NCI-H1930 (cell line): ENCODE measurements at places on chromosomes 6 and 20.

GRCh38 chr6:33822575-33823395 lies 19.0 kb upstream of the MLN start:
- DNase-seq: no peak

GRCh38 chr6:155599561-155599960 lies 143.9 kb upstream of the NOX3 start:
- no peak for DNase-seq

- no peak for DNase-seq
Measured at GRCh38 chr6:26382121-26382520, 787 bp upstream of the BTN2A2 start.

- DNase-seq: no peak
Measured at GRCh38 chr6:16676978-16677377, 84.3 kb downstream of the ATXN1 start.

DNA sequence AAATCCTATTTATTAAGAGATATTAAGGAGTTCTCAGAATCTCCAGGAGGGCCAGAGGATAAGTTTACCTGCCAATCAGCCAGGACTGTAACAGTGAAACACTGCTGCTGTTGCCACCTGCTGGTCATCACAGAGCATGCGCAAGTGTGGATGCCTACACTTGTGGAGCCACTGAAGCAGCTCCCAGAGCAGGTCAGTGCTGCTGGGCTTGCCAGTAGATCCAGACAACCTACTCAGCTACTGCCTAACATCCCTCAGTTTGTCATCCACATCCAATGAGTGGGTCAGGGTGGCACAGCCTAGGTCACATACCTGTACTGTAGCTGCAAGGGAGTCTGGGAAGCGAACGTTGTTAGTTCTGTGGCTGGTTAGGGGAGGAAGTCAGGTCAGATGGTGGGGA lies 18.3 kb upstream of the NHSL1 start:
- DNase-seq: no peak

DNA sequence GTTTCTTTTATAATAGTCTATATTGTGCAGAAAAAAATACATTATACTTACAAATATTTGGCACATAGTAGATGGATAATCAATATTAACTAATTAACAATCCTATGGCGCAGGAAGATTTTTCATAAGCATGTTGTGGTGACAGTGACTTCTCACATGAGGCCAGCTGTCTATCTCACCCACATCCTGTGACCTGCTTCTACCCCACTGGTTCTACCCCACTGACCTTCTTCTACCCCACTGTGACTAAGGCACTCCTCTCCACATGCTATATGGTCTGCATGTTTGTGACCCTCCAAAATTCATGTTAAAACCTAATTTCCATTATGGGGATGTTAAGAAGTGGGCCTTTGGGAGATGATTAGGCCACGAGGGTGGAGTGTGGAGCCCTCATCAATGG lies 394.8 kb upstream of the AGPAT4 start:
- DNase-seq: no peak

GRCh38 chr6:115443825-115444478 lies 616.7 kb downstream of the FRK start:
- DNase-seq: no peak

GRCh38 chr6:156256161-156256560 lies 521.0 kb upstream of the ARID1B start:
- DNase-seq: no peak

DNA sequence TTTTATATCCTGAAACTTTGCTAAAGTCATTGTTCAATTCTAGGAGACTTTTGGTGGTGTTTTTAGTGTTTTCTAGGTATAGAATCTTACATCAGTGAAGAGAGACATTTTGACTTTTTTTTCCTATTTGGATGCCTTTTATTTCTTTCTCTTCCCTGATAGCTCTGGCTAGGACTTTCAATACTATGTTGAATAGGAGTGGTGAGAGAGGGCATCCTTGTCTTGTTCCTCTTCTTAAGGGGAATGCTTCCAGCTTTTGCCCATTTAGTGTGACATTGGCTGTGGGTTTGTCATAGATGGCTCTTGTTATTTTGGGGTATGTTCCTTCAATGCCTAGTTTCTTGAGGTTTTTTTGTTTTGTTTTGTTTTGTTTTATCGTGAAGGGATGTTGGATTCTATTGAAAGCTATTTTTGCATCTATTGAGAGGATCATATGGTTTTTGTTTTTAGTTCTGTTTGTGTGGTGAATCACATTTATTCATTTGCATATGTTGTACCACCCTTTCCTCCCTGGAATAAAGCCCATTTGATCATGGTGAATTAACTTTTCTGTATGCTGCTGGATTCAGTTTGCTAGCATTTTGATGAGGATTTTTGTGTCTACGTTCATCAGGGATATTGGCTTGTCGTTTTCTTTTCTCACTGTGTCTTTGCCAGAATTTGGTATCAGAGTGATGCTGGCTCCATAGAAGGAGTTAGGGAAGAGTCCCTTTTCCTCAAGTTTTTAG lies 540.1 kb upstream of the FLRT3 start:
- DNase-seq: no peak

DNA sequence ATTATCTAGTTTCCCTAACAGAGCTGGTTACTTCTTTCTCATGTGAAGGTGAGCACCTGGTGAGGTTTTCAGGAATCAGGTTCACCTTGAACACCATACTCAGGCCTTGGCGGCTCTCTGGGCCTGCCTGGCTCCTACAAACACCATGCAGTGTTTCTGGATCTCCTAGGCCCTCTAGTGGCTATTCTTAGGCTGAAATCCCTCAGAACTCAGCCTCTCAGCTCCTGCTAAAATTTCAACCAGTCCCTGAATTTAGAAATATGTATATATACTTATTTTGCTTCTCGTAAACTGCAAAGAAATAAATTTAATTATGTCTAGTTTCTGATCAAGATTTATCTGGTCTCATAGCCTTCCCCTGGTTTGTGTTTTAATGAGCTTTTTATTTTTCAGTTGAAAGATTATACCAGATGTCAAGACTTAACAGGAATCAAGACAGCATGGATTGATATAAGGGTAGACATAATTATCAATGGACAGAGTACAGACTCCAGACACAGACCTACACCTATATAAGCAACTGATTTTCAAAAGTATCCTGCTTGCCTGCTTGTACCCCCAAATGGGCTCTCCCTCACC lies 55.9 kb downstream of the ANKEF1 start:
- peak; percentile 40 for DNase-seq

DNA sequence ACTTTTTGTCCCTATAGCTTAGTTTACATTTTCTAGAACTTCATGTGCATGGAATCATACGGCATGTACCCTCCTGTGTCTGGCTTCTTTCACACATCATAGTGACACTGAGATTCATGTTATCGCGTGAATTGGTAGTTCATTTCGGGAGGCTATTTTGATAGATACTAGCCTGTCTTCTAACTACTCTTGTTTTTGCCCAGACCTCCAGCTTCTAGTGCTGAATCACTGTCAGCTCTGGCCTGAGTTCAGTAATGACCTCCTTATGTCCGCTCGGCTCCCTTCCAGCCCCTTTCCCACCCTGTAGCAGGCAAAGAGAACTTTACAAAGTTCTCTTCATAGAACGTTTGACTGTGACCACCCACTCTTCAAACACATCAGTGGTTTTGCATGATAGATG lies 14.1 kb downstream of the MYBL2 start:
- DNase-seq: no peak

- no peak for DNase-seq
Measured at GRCh38 chr6:139395891-139396301, 21.4 kb upstream of the CITED2 start.

- no peak for DNase-seq
Measured at GRCh38 chr6:2194643-2195042, 50.8 kb downstream of the GMDS start.

- DNase-seq: no peak
Measured at GRCh38 chr6:34457742-34458735, 7.8 kb upstream of the PACSIN1 start.

DNA sequence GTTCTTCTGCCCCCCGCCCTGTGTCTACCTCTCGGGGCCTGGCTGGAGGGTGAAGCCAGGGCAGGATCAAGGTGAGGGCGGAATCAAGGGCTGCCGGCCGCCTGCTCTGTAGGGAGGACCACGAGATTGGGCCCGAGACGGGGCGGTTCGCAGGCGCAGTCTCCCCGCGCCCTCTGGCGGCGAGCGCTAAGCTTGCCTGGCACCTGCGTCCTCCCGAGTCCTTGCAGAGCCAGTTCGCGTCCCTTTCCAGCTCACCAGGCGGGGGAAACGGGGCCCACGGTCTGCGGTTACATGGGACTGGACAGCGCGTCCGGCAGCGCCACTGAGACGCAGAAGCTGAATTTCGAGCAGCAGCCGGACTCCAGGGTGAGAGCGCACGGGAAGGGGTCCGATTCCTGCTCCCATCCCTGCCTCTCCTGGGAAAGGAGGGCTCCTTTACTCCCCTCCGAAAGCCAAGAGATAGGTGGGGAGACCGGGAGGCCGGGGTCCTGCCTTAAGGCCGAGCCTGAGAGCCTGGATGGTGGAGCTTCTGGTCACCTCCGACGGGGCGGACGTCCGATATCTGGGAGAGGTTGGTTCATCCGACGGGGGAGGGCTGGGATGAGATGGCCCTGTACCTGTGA lies 3.6 kb upstream of the MATN4 start:
- DNase-seq: peak; percentile 20

DNA sequence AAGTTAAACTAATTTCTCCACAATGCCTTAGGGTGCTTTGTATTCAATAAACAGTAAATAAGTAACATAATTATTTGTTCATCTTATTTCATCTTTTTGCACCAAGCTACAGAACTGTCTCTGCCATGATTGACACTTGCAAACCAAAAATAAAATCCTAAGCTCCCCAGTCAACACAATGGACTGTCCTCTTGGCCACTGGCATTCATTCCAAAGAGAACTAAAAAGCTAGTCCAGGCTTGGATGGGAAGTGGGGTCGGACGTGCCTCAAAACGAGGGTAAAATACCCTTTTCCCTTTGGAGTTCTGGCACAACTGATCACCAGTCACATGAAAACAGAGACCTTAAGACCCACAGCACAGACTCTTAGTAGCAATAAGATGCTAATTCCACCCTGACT lies 66.4 kb upstream of the THBS2 start:
- no peak for DNase-seq
